ENCODE measurements at places on chromosomes 12 and 14.

GRCh38 chr14:51074701-51075385 lies 20.1 kb downstream of the TRIM9 start:
- DNase-seq: no peak

GRCh38 chr14:65054471-65055085 lies 47.7 kb downstream of the MAX start:
- no peak for DNase-seq

DNA sequence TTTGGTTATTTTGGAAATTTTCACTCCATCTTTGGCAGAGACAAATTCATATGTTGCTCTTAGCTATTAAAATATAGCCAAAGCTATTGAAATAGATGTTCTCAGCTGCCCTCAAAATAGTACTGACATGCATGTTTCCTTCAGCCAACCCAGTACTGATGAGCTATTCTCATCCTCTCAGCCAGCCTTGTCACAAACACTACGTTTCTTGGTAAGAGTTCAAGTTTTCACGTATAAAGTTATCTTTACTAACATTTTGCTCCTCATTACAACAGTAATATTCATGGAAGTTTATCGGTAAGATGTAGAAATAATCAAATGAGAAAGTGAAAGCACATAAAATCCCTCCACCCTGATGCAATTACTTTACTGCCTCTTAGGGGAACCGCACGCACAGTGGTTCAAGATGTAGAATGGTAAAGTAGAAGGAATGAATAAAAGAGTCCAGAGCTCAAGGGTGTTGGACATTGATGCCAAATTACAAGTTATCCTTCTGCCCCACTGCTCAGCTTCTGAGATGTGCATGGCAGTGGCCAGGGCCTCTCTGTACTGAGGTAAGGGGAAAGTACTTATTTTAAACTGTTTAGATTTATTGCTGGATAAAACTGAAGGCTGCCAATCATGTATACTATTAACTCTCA lies 20.7 kb downstream of the GCH1 start:
- no peak for DNase-seq

- no peak for DNase-seq
These were observed 5.6 kb upstream of the NIN start for GRCh38 chr14:50836515-50836914.

GRCh38 chr12:24173067-24173466 lies 223.6 kb upstream of the SOX5 start:
- DNase-seq: no peak

DNA sequence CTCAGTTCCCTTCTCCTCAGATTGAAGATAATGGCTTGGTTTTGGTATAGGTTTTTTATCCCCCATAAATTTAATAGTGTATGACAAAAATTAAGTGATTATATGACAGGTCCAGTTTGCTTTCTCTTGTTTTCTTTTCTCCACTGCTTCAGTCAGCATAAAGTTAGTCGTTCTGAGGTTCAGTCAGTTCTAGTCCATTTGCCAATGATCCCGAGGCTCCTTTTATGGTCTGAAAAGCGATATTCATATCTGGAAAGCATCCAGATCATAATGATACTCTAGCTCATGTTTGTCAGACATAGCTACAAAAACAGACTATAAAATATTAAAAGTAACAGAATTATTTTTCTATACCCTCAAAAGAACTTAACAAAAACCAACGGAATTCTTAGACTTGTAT lies 67.1 kb upstream of the SLC38A4 start:
- DNase-seq: no peak

GRCh38 chr12:124786061-124786964 lies 77.4 kb downstream of the SCARB1 start:
- DNase-seq: no peak

- no peak for DNase-seq
These were observed 102.2 kb downstream of the VEZT start for GRCh38 chr12:95319694-95320331.

- DNase-seq: no peak
These were observed 67.7 kb downstream of the ZC3H14 start for GRCh38 chr14:88630565-88630964.

DNA sequence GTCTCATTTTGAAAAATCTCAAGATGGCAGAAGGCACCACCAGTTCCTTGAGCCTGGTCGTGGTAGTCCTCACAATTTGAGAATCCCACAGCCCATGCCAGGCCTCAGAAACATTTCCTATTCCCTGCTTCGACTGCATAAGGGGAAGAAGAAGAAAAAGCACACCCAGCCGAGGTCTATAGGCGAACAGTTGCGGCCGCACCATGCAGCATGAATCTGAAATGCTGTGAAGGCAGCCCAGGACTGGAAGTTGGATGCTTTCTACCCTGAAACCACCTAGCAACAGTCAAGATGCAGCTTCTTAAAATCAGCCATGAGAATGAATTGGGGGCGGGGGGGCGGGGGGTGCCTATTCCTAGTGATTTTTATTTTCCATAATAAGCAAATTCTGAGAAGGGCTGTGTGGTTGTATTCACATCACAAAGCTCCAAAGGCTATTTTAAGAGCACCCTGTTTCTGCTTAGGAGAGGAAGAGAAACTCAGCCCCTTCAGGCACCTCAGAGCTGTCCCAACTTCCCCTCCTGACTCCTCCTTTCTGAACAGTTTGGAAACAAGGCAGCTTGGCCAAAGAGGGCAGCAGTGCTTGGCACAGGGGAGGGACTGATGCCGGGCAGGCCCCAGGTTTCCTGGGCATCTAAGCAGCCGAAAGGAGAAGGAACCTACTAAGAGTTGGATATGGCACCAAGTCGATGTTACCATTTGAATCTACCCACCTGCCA lies 172.5 kb upstream of the FOXN3 start:
- DNase-seq: no peak

GRCh38 chr12:24034160-24034559 lies 84.7 kb upstream of the SOX5 start:
- DNase-seq: no peak

DNA sequence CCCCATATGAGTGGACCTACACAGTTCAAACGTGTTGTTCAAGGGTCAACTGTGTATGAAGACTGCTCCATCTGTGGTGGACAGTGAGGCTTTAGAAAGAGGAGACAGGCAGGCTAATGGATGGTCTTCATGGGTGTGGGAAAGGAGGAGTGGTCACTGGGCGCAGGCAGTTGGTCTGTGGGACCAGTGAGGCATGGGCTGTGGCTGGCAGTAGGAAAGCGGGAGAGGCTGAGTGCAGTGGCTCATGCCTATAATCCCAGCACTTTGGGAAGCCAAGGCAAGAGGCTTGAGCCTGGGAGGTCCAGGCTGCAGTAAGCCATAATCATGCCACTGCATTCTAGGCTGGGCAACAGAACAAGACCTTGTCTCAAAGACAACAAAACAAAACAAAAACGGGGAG lies 2.0 kb upstream of the NR4A1 start:
- DNase-seq: no peak

DNA sequence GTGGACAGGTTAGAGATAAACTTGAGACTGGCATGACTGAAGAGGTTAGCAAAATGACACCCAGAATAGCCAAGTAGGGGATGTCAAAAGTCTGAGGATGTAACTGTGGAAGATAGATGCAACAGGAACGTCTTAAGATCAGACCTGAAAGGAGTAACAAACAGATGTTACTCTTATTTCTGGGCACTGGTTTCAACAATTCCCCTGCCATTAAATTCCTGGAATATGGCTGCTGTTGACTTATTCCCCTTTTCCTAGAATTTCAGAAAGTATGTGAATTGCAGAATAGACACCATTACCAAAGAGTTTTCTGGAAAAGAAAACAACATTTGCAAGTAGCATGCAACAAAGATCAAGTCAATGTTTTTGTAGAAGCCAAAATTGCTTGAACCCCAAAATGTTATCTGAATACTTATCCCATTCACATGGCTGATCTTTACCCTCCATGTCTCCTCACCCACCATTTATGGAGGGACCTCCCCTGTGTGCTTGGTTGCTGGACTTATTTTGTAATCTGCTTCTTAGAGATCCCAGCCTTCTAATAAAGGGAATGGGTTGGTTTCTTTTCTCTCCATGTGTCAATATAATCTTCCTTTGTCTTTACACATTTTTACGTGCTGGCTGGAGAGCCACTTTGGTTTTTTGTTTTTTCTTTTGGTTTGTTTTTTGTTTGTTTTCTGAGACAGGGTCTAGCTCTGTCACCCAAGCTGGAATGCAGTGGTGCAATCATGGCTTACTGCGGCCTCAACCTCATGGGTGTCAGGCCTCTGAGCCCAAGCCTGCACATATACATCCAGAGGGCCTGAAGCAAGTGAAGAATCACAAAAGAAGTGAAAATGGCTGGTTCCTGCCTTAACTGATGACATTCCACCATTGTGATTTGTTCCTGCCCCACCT lies 57.0 kb downstream of the BBS10 start:
- no peak for DNase-seq

DNA sequence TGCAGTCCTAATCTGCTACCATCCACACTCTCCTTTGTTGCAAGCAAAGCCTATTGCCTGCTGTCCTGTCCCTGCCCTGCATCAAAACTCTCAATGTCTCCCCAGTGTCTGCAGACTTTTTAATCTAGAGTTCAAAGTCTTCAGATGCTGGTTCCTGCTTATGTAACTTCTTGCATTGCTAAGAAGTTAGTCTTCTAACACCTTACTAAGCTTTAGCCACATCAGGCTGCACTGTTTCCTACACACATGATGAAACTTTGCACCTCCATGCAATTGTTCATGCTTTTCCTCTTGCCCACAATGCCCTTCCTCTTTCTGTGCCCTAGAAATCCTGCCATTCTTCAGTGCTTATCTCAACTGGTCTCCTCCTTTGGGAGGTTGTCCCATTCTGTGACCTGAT lies 16.2 kb upstream of the DICER1 start:
- DNase-seq: no peak

- no peak for DNase-seq
These were observed 208.6 kb downstream of the BTG1 start for GRCh38 chr12:91937009-91937408.

GRCh38 chr14:25026476-25027137 lies 23.3 kb downstream of the STXBP6 start:
- DNase-seq: no peak

DNA sequence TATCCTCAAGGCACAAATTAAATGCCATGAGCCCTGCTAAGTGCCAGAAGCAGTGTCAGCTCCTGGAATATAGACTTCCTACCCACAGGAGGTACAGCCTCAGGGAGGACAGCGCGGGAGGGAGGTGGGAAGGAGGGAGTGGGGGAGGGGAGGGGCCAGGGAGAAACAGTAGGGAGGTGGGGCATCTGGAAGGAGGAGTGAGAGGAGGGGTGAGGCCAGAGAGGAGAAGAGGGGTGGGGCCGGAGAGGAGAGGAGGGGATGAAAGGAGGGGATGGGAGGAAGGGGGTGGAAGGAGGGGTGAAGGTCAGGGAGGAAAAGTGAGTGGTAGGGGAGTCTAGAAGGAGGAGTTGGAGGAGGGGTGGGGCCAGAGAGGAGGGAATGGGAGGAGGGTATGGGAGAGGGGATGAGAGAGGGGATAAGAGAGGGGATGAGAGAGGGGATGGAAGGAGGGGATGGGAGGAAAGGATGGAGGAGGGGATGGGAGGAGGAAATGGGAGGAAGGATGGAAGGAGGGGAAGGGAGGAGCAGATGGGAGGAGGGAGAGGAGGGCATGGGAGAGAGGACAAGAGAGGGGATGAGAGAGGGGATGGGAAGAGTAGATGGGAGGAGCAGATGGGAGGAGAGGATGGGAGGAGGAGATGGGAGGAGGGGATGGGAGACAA lies 9.2 kb upstream of the CCDC197 start:
- DNase-seq: no peak

DNA sequence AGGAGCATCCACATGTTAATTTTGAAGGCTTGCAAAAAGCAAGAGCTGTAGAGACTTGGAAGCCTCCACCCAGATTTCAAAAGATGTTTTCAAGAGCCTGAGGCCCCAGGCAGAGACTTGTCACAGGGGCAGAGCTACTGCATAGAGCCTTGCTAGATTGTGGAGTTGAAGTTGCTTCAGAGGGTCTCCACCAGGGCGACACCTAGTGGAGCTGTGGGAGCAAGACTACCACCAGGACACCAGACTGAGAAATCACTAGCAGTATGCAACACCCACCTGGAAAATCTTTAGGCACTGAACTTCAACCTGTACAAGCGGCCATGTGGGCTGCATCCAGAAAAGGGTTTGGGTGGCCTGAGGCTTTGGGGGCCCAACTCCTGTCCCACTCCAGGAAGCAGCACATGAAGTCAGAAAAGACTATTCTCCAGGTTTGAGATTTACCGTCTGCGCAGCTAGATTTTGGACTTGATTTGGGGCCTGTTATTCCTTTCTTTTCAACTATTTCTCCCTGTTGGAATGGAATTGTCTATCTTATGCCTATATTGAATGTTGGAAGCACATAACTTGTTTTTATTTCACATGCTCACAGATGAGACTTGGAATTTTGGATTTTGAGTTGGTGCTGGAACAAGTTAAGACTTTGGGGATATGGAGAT lies 508.6 kb downstream of the FLRT2 start:
- peak; percentile 19 for DNase-seq

- no peak for DNase-seq
These were observed 94.5 kb downstream of the CACNA1C start for GRCh38 chr12:2147335-2147734.

DNA sequence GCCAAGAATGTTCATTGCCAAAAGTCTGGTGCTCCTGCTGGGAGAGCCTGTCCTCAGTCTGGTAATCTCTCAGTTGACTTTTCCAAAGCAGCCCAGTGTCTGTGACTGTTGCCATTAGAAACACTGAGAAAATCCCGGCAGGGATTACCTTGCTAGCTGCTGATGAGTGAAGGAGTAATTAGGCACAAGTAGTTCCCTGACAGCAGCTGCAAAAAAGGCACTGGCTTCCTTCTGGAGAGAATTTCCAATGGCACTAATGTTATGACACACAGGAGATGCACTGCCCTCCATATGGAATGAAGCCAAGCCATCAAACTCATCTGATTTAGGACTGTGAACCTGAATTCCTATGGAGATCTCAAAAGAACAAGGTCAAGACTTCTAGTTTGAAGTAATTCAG lies 1321.2 kb upstream of the SEL1L start:
- DNase-seq: no peak

DNA sequence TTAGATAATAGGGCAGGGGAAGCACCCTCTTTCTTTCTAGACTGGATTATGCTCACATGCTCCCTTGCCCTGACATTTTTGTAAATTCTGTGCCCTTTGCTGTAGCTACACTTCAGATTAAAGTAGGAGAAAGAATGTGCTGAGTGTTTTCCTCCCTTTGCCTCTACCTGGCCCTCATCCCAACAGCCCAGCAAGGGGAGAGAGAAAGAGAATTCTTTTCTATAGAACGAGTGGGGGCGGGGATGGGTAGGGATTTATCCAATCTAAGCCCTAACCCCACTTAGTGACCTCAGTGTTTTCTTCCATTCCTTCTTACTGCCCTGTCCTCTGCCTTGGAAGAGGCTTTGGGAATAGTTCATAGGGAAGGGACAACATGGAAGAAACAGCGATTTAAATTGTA lies 13.5 kb downstream of the GPR84 start:
- DNase-seq: no peak

DNA sequence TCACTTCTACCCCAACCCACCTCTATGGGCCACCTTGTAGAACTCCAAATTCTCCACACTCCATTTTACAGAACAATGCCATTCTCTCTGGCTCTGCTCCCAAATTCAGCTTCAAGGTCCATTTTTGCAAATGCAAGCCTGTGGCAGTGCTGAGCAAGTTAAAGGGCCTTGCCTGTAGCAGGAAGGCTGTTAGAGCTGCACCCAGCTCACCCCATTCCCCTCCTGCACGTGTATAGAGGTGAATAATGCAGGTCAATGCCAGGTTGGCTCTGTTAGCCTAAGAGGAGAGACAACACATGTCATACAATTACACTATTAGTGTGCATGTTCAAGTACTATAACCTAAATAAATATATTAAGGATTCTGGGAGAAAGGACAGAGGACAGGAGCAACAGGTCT lies 120.4 kb downstream of the TBX5 start:
- DNase-seq: no peak

Data from GM04504 (cell line).